Eye (tissue), 1 donor: ENCODE measurements at places on chromosomes 3 and 15.
A peak's percentile ranks its signal among the peaks of the same experiment; 100 is the strongest.

- DNase-seq: no peak
Measured at GRCh38 chr15:30824518-30825195, 79.1 kb upstream of the FAN1 start.

DNA sequence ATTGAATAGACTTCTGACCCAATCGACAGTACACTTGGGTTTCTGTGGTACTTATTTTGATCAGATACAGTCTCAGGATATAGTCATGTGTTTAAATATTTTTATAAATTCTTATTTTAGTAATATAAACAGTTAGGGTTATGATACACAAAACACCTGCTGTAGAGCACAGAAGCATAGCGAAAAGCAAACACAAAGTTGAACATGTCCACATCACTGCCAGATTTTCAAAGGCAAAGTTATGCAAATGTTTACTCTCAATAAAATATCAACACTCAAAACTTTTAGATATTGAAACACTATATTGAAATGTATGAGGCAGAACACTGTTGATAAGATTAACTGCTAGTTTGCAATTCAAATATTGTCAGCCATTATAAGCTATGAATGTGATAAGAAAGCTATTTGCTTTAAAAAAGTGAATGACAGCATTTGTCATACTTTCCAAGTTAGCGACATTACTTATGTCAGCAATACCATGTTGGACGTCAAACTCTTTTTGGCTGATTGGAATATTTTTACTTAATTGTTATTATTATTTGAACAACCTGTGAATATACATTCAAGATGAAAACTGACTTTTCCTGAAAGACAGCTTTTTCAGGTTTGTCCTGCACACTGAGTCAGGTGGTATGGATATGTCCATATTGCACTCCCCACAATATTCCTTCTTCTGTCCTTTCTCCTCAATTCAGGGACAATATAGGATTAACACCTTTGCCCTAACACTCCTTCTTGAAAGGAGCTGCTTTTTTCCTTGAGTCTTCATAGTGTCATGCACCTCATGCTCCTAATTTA, 367.1 kb downstream of the EPHA3 start:
- DNase-seq: no peak

DNA sequence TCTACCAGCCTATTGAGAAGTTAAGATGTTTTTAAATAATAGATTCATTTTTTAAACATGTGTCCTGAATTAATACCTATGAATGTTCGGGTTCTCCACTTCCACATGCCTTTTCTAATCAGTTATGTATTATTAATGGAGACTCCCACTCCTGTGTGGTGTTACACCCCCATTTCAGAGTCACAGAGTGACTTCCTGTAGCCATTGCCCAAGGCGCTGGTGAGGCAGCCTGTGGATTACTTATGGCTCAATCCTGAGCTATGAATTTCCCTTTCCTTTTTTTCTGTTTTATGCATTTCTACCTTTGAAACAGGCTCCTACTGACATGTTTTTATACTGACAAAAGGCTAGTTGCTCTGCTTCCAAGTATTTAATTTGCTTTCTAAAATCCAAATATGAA, 162.3 kb downstream of the GABRG3 start:
- no peak for DNase-seq

GRCh38 chr3:159929171-159930141, 59.2 kb upstream of the IL12A start:
- peak; percentile 28 for DNase-seq

DNA sequence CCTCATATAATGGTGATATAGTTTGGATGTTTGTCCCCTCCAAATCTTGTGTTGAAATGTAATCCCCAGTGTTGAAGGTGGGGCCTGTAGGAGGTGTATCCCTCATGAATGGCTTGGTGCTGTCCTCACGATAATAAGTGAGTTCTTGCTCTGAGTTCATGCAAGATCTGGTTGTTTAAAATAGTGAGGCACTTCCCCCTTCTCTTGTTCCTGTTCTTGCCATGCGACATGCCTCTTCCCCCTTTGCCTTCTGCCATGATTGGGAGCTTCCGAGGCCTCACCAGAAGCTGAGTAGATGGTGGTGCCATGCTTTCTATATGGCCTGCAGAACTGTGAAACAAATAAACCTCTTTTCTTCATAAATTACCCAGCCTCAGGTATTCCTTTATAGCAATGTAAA, 39.2 kb downstream of the REC114 start:
- DNase-seq: no peak

- peak; percentile 77 for DNase-seq
Measured at GRCh38 chr3:45760878-45761711, 35.2 kb downstream of the SLC6A20 start.

- DNase-seq: no peak
Measured at GRCh38 chr15:71085809-71086208, 29.5 kb upstream of the THSD4 start.

DNA sequence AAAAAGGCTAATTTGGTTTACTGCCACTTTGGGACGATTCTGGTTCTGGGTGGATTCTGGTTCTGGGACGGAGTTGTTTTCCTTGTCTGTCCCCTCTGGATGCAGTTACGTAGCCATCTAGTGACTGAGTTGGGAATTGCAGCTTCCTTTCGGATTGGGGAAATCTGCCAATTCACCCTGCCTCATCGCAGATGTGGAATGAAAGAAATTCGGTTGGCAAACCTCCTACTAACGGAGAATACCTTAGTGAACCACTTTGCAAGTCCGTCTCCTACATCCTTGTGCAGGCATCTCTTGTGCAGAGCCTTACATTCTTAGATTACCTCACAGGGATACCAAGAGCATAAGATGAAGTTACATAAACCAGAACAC, 31.5 kb upstream of the AP4E1 start:
- DNase-seq: peak; percentile 96

GRCh38 chr3:164533275-164533674, 545.0 kb downstream of the SI start:
- DNase-seq: no peak

- peak; percentile 60 for DNase-seq
Measured at GRCh38 chr3:114498539-114499370, 204.9 kb downstream of the TIGIT start.

GRCh38 chr3:46187876-46188275, 20.2 kb downstream of the CCR1 start:
- DNase-seq: no peak

DNA sequence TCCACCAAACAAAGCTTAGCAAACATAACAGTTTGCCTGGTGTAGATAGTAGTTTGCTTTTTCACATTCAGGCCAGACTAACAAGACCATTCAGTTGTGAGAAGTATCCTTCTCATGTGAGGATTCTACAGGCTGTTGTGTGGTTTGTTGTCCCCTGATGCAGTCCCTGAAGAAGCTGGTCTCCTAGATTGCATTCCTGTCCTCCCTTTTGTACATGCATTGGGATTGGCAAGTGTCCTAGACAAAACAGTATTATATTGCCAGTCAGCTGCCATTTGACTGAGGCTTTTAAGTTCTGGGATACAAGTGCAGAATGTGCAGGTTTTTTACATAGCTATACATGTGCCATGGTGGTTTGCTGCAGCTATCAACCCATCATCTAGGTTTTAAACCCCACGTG, 362.0 kb upstream of the IL12A start:
- no peak for DNase-seq

- DNase-seq: no peak
Measured at GRCh38 chr3:50331364-50331907, 3.4 kb upstream of the TUSC2 start.

DNA sequence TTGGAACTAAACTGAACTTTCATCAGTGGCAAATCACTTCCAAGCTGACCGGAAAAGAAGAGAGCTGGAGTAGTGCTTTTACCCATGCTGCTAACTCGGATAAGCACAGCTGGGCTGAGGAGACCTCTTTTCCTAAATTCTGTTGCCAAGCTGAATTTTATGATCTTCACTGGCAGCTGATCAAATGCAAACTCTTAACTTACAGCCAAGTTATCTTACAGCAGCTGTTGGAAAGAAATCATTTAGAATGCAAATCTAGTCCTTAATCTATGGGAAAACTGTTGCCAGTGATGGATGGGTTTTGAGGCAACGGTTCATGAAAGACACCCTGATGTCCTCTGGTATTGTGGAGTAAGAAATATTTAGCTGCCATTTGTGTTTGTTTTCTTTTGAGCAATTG, 216.5 kb downstream of the ZNF385D start:
- DNase-seq: peak; percentile 46

DNA sequence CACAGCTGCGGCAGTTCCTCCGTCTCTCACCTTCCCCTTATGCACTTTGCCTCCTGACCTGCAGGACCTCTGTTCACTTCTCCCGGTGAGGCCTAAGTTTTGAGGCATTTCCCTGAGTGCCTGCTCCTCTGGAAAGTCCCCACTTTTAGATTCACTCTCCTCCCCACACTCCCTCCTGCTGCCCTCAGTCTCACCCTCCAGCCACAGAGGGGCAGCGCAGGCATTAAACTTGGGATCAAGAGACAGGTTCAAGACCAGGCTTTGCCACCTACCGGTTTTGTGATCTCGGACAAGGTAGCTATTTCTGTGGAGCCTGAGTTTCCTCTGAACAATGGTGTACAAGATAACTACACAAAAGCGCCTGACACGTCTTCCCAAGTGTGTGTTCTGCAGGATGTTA, 19.4 kb downstream of the SLC6A11 start:
- DNase-seq: no peak

DNA sequence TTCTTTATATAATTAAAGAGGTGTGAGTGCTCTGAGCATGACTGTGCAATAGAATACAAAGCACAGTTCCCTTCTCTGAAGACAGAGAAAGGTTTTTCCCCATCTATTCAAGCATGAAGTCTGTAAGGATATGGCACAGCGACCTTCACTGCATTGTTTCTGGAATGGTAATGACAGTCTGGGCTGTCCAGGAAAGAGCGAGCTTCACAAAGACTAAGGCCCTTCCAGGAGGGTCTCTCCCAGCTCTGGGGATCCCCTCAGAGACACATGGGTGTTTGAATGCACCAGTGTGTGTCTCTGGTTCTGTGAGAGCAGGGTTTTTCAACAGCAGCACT, 179.9 kb upstream of the NR2E3 start:
- peak; percentile 70 for DNase-seq

- DNase-seq: peak; percentile 94
Measured at GRCh38 chr15:41904541-41905005, 10.7 kb upstream of the SPTBN5 start.

- no peak for DNase-seq
Measured at GRCh38 chr15:32881528-32881927, 163.7 kb downstream of the GREM1 start.

DNA sequence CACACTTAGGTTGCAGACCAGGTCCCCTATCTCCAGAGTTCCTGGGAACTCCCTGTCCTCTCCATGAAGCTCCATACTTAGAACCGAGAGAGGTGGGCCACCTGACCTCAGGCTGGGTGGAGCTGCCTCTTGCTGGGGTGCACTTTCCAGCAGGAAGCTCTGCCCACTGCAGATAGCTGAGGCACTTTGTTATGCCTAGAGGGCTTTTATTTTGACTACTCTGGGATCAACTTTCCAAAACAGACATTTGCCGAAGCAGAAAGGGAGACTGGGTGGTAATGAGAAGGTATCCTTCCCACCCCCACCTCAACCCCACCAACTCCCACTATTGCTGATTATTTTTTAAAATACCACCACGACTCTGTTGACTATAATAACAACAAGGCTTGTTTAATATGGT, 54.7 kb downstream of the CLDN11 start:
- DNase-seq: no peak

GRCh38 chr3:58383904-58384303, 49.7 kb downstream of the PDHB start:
- peak; percentile 59 for DNase-seq

DNA sequence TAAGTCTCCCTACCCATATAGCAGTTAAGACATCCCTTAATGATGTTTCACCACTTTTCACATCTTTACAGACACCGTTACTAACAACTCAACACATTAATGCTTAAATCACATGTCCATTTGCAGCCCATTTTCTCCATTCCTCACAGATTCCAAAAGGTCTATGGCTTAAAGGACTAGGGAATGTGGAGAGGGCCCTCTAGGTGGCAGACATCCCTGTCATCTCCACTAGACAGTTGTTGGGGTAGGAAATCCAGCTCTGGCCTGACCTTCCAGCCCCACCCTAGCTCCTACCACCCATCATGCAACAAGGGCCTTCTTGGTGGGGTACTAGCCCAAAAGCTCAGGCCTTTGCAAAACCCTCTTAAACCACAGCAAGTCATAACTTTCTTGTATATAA, 25.2 kb downstream of the CPEB1 start:
- no peak for DNase-seq

DNA sequence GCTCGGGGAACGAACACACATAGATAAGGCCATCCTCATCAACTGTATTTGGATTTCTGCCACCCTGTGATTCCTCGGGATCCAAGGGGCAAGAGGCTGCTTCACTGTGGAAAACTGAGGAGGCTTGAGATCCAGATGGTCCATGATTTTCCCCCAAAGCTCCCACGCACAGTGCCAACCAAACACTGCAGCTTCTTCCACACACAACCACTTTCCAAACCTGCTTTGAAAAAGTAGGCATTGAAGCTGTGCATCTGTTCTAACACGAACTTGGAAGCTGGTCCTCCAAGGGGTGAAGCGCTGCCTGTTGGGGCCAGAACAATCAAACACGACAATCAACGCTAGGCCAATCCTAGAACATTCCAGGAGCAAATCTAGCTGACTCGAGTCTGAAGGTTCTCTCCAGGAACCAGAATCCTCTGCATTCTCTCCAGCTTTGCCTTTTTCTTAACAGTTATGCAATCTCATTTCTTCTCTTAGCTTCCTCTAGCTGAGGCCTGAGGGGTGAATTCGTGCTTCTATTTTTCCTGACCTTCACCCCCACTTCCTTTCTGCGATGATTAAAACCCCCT, 104.4 kb downstream of the LRRK1 start:
- no peak for DNase-seq

- no peak for DNase-seq
Measured at GRCh38 chr3:196192036-196192523, 19.1 kb downstream of the ZDHHC19 start.
